ENCODE measurements at places on chromosomes 3 and 15. TPM values are rescaled to one million over a fixed set of nuclear protein-coding genes. Genes with fewer than 3 reads are reported as not detected.

CPA3 gene
- total RNA-seq: not detected

SLC2A2 gene
- not detected for total RNA-seq

PLS1 gene
- total RNA-seq: 11.8 TPM

ZNF35 gene
- total RNA-seq: 4.5 TPM

TTLL13 gene
- 0.09 TPM for total RNA-seq

CCR8 gene
- not detected for total RNA-seq

EFCC1 gene
- total RNA-seq: 0.03 TPM

DPP8 gene
- 19.9 TPM for total RNA-seq

GXYLT2 gene
- 1.6 TPM for total RNA-seq

ITGB5 gene
- 400 TPM for total RNA-seq

NEK10 gene
- 0.88 TPM for total RNA-seq

RTP1 gene
- total RNA-seq: not detected

XCR1 gene
- total RNA-seq: not detected

SLC27A2 gene
- total RNA-seq: 35.5 TPM

FES gene
- 0.45 TPM for total RNA-seq

CPN2 gene
- total RNA-seq: not detected

PROK2 gene
- total RNA-seq: not detected

CHRNA7 gene
- 4.2 TPM for total RNA-seq

EFHB gene
- 0.72 TPM for total RNA-seq

EXD1 gene
- total RNA-seq: not detected

AMIGO3 gene
- total RNA-seq: 0.41 TPM

SNRK gene
- 4.8 TPM for total RNA-seq

PLIN1 gene
- total RNA-seq: 0.08 TPM

CFAP100 gene
- total RNA-seq: not detected

CASR gene
- not detected for total RNA-seq

ZBED2 gene
- 0.33 TPM for total RNA-seq

TMCO5A gene
- not detected for total RNA-seq

OSBPL10 gene
- 13.0 TPM for total RNA-seq

PARL gene
- 61.4 TPM for total RNA-seq

TJP1 gene
- total RNA-seq: 66.1 TPM

TF gene
- 0.69 TPM for total RNA-seq

STRC gene
- 0.06 TPM for total RNA-seq

ACSBG1 gene
- 0.16 TPM for total RNA-seq

NRROS gene
- total RNA-seq: not detected
